ENCODE measurements at places on chromosomes 5 and 9.

GRCh38 chr9:23278561-23278960, 547.5 kb downstream of the ELAVL2 start:
- DNase-seq, result no peak

DNA sequence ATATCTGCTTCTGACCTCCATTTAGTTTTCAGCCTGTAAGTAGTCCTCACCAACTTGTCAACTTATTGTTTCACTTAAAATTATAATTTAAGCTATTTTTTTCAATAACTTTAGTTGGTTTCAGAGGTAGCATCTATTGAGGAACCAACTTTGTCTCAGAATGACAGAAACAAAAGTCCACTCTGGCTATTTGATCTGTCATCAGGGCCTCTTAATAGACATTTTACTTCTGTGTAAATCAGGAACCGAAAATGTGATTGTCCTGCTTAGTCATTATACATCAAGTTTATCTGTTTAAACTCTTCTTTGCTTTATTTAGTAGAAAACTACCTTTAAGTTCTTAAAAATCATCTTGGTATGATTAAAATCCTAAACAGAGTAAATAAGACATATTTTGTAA, 820.8 kb upstream of the EDIL3 start:
- DNase-seq, result no peak

GRCh38 chr5:74408150-74409043, 232.1 kb downstream of the ENC1 start:
- no peak for DNase-seq

DNA sequence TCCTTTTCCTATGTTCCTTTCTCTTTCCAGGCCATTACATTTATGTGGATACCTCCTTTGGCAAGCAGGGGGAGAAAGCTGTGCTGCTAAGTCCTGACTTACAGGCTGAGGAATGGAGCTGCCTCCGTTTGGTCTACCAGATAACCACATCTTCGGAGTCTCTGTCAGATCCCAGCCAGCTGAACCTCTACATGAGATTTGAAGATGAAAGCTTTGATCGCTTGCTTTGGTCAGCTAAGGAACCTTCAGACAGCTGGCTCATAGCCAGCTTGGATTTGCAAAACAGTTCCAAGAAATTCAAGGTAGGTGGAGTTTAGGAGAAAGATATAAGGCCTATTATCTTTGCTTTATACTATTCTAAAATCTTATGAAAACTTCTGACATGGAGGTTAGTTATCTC, 64.5 kb downstream of the MAMDC2 start:
- no peak for DNase-seq

- no peak for DNase-seq
These were observed 172.3 kb upstream of the CDH6 start for GRCh38 chr5:31021181-31021624.

GRCh38 chr9:133073086-133074014, 11.6 kb downstream of the CEL start:
- no peak for DNase-seq

- peak; percentile 70 for DNase-seq
These were observed at the start of the genes SURF1 and SURF2 for GRCh38 chr9:133356391-133357091. Gene SURF1 (minus strand): TSS chr9:133356487. CDS start chr9:133356453, 34 bp downstream. Gene SURF2 (plus strand): TSS chr9:133356550. CDS start chr9:133356593, 43 bp downstream.

DNA sequence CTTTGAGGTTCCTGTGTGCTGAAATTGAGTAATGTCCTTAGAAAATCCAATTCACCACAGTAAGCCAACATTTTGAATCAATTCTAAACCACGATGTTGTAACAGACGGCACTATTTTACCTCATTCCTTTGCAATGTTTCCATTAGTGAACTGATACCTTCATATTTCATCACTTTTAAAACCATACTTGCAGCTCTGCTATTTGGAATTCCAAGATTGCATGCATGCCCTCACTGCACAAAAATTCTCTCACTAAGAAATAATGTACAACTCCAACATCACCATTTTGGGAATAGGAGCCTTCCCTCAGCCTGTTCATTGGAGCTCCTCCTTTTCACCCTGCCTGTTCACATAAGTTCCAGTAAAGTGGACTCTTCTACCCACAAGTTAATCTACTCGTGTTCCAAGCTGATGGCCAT, 74.8 kb upstream of the TGFBR1 start:
- no peak for DNase-seq

DNA sequence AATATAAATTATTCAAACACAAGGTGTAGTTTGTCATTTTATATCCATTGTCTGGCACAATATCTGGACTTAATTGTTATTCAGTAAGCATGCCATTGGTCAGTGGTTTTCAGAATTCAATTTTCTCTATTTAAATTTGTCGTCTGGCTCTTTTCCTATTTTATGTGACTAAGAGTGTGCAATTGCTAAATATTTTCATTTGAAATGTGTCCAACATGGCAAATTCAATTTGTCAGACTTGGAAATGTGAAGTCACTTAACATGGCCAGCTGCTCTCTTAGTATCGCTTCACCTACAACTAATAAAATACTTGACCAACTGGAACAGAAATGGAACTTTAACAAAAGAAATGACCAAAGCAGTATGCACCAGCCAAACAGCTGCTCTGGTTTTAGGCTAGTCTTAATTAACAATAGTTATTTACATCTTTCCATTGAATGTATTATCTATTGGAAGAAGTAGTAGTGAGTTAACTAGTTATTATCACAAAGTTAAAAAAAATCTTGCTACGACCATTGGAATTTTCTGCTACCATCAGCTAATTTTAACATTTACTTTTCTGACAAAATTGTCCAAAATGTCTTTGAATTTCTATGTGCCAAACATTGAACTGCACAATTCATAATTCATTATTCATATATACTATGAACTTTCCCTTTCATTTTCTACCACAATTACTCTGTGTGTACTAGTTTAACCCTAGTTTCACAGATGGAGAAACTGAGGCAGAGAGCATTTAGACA, 720.7 kb upstream of the FAM174A start:
- DNase-seq, result no peak

DNA sequence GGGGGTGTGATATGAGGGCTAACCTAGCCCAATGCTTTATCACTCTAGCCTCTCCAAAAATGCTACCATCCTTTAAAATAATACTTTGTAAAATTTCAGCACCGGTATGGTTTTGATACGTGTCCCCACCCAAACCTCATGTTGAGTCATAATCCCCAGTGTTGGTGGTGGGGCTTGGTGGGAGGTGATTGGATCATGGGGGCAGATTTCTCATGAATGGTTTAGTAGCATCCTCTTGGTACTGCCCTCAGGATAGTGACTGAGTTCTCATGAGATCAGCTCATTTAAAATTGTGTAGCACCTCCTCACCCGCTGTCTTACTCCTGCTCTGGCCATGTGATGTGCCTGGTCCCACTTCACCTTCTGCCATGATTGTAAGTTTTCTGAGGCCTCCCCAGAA, 35.0 kb upstream of the ANKH start:
- no peak for DNase-seq

DNA sequence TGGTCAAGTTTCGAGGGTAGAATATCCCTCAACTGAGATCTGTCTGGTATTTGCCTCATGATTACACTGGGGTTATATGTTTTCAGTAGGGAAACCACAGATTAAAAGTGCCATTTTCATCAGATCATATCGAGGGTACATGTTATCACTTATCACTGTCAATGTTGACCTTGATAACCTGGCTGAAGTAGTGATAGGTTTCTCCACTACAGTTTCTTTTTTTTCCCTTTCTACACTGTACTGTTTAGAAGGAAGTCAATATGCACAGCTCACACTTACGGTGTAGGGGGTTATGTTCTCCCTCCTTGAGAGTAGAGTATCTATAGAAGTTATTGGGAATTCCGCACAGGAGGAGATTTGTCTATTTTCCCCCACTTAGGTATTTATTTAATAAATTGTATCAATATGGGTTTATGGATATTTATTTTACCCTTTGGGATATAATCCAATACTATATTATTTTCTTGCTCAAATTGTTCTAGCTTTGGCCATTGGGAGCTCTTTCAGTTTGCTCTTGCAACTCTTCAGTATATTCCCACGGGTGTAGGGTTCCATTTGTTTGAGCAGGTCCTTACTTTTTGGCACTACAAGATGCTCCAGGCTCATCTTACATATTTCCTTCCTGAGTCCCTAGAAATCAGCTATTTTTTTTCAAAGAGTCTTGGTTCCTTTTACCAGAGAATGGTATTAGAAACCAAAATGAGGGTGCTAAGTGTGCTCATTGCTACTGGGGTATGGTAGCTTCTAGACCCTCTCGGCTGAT, 444.5 kb downstream of the RAB3C start:
- no peak for DNase-seq

DNA sequence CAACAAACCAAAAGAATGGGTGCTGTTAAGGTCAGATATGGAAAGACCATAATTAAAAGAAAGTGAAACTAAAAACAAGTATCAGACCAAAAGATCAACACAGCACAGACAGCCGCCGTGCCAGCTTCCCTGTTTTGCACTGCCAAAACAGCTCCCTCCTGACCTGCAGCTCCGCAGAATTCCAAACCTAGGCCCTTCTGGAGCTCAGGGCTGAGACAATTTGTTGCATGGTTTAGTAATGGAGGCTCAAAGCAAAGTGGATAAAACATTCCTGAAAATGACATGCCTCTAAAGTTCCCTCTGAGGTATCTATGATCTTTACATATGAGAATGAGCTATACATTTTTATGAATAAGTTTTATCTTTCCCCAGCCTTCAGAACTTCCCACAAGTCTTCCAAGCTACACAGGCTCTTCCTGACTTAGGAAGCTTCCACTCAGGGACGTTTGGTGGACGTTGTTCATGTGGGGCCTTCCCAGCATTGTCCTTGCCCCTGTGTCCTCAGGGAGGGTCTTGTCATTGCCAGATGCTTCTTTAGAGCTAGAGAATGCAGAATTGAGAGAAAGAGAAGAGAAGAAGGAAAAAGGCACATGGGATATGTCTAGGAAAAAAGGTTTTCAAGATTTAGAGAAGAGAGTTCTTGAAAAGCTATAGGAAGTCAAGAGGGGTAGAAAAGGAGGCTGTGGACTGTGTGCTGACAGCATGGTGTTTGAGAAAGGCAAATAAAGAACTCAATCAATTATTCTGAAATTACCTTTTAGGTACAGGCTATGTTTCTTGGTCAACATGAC, 28.4 kb upstream of the SSBP2 start:
- no peak for DNase-seq

DNA sequence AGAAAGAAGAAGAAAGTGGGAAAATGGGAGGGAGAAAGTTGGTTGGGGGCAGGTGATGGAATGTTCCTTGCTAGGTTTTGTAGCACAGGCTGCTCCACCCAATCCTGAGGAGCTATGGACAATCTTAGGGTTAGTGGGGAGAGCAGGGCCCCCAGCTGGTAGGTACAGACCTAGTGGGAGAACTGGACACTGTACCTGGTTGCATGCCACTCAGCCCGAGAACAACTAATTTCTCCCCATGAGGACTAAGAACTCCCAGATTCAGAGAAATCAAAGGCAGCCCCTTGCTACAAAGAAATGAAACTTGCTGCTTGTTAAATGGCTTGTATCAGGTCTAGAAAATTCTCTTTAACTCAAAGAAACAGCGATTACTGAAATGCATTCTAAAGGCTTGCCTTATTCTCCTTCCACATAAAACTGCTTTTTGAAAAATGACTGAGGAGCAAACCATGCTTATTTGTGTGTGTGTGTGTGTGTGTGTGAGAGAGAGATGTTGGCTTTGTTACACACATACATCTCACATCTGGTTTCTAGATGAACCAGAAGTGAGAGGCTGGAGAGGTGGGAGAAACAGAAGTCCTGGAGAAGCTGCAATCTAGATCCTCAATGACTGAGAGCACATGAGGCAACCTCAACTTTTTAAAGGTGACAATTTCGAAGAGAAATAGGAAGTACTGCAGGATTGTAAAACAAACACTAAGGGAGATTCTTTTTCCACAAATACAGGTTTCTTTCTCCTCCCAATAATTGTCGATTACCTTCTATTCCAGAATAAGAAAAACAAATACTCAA, 28.9 kb downstream of the FYB1 start:
- DNase-seq, result no peak

- DNase-seq, result no peak
These were observed 116.8 kb downstream of the RGS3 start for GRCh38 chr9:113580041-113580953.

GRCh38 chr5:82684659-82685058, 392.5 kb downstream of the TMEM167A start:
- no peak for DNase-seq

GRCh38 chr5:56228631-56229030, 4.5 kb downstream of the ANKRD55 start:
- no peak for DNase-seq

- no peak for DNase-seq
These were observed 442.7 kb downstream of the CDK5RAP2 start for GRCh38 chr9:120137186-120137840.

DNA sequence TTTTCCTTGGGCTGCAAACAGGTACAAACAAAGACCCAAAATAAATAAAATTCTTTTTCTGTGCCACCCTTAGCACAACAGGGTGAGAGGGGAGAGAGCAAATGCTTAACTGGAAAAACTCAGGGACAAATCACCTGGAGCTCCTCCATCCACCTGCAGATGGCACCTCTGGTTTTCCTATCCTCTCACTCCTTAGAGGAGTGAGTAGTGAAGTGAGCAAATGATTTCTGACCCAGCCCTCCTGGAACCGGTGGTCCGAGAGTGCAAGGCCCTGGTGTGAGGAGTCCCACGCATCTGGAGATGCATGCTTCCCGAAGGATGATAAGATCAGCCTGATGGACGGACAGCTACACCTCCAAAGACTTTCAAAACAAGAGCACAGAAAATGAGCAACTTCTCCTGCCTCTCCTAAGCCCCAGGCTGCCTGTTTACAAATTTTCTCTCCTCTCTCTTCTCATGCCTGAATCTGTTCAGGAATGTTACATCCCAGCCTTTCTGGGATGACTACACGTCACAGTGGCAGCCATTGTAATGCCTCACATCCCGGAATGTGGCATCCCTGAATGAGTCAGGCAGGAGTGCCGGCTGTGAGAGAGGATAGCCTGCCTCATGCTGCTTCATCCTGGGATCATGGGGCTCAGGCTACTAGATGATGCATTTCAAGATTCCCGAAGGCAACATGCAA, 86.4 kb downstream of the ADRB2 start:
- DNase-seq, result no peak

DNA sequence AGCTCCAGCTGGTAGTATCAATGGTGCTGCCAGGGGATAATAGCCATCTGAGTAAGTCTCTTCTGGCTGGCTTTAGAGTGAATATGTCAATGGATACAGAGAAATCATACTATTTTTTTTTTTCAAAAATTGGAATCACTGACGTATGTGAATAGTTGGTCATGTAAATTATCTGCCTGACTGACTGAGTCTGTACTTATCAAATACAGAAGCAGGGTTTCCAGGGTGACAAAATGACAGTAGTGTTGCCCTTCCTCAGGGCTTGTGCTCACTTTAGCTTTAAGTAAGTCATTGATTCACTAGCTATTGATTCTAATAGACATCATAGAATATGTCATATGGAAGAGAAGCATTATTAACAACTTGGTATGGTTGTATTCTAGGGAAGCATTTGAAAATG, 126.0 kb upstream of the C6 start:
- DNase-seq, result no peak

GRCh38 chr9:105007143-105007542, 79.2 kb upstream of the ABCA1 start:
- no peak for DNase-seq

GRCh38 chr5:95731571-95732554, 727 bp downstream of the RHOBTB3 start:
- peak; percentile 94 for DNase-seq

Measured in right kidney (tissue), 9 donors.